HEK293T (cell line): ENCODE measurements at places on chromosomes 11 and 22.

- no peak for DNase-seq
Observed at GRCh38 chr11:8252388-8252787, 11.3 kb downstream of the LMO1 start.

DNA sequence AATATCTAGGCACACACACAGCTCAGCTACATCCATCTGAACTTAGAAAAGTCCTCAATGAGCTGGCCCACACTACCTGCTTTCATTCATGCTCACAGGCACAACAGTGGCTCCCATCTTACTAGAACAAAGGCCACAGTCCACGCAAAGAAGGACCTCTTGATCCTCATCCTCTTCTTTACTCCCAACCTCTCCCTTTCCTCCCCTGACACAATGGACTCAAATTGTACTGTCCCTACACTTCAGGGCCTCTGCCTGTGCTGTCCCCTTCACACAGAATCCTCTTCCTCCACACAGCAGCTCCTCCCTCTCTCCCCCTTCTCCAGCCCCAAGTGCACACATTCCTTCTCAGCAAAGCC, 12.7 kb downstream of the SMCO4 start:
- DNase-seq, result no peak

GRCh38 chr11:107430525-107430924, 27.1 kb downstream of the CWF19L2 start:
- no peak for DNase-seq

DNA sequence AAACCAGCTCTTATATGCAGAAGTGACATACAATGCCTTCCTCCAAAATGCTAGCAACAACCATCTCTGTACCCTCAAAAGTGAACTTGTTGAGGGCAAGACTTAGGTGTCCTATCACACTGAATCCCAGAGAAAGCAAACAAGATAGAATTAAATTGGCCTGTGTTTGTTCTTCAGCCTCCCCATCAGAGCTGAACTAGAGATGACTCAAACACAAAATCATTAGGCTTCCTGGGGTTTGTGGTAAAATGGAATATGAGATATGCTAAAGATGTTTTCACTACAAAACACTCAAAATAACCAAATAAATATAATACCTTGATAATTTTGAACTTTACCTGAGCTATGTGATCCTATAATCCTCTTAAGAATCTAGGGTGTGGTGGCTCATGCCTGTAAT, 31.6 kb downstream of the ZNF214 start:
- DNase-seq, result no peak

DNA sequence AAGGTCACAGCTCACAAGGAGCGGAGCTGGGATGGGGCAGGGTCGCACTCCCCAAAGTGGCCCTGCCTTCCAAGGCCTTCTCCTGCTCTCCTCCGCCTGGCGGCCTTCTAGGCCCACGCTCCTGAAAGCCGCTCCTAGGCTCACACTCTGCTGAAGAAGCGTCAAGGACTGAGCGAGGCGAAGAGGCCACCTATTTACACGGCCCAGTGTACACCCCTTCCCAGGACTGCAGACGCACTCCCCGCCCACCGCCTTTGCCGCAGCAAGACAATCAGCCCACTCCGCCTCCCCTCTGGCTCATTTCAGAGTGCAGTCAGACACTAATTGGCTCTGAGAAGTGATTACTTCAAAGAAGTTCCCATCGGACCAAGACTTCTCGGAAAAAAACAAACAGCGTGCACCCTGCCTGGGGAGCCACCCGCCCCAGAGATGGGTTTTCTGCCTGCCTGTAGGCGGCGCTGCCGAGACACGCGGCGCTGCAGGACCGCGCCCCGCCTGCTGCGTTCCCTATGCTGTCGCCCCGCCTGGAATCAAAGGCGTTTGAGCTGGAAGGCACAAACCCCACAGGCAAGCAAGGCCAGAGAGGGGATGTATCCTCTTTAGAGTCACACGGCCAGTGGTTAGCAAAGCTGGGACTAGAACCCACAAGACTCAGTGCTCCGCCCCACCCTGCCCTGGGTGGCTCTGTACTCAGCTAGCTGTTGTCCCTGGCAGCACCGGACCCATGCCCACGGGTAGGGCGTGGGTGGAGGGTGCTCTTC, 414.8 kb downstream of the BUD13 start:
- no peak for DNase-seq

- no peak for DNase-seq
Observed at GRCh38 chr11:12587333-12587991, 86.8 kb upstream of the TEAD1 start.

DNA sequence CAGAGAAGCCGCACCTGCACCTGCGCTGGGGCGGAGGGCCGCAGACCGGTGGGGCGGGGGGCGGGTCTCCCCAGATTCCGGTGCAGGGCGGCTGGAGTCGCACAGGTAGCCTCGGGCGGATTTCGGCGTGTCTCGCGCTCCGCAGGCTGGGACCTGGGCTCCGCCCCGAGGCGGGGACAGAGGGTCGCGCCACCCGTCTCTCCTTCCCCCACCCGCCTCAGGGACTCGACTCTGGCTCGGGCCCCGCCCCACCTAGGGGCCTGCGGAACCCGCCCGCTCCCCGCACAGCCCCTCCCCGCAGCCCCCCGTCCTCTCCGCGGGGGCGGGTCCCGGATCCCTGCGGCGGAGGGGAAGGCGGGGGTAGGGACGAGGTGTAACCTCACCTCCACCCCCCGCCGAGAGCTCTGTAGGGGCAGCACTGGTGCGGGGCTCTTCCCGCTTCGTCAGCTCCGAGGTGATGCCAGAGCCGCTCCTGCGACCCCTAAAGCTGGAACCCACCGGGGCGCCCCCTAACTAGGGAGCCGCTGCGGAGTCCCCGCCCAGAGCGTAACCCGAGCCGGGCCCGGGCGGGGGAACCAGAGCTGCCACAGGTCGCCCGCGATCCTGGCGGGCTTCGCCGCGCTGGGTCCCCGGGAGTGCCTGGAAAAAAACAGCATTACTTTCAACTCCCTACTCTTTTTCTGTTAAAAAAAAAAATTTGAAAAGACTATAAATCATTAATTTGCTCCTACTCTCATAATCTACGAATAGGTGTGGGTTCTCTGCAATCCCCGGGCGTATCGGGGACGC, at the start of gene SLC29A2:
TSS of gene SLC29A2 (minus strand) at position 134 of the 789 bp plus-strand sequence. CDS start 169 bp downstream, outside the sequence.
- DNase-seq, result peak; percentile 85

GRCh38 chr11:1167751-1168231, 10.0 kb downstream of the MUC5AC start:
- DNase-seq, result no peak

- no peak for DNase-seq
Observed at GRCh38 chr11:130476200-130476921, 27.9 kb downstream of the ADAMTS15 start.

- DNase-seq, result no peak
Observed at GRCh38 chr11:76216536-76217325, 10.4 kb upstream of the WNT11 start.

- DNase-seq, result no peak
Observed at GRCh38 chr11:116980136-116980793, 118.0 kb downstream of the SIK3 start.

DNA sequence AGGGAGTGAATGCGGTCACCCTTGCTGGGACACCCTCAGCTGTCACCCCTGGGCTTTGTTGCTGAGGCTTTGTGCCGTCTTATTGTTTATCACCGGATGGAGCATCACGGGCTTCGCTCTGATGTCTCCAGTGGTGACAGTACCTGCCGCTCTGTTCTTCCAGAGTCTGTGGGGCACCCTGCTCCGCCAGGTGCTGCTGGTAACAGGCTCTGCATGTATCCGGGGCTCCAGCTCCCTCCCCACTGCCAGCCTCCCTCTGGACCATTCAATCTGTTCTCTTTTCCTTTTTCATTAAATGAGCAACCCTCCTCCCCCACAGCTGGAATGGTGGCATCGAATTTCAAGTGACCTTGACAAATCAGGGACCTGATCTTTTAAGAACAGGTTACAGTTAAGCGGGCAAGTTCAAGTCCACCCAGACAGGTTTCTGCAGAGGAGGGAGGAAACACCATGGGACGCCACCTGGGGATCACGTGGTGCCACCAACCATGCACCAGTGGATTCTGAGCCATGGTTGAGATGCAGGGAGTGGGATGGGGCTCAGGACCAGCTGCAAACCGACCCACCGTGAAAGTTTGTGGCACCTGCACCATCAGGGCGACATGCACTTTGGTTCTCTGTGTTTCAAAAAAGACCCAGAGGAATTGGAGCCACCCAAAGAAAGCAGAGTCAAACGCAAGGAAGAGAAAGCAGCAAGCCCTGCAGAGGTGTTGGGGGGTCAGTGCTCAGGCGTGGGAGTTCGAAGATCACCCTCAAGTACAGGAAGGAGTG, 89.3 kb downstream of the BCR start:
- DNase-seq, result no peak

- no peak for DNase-seq
Observed at GRCh38 chr22:36730176-36730858, 26.8 kb upstream of the CACNG2 start.

- no peak for DNase-seq
Observed at GRCh38 chr11:130806746-130807145, 109.5 kb downstream of the SNX19 start.

DNA sequence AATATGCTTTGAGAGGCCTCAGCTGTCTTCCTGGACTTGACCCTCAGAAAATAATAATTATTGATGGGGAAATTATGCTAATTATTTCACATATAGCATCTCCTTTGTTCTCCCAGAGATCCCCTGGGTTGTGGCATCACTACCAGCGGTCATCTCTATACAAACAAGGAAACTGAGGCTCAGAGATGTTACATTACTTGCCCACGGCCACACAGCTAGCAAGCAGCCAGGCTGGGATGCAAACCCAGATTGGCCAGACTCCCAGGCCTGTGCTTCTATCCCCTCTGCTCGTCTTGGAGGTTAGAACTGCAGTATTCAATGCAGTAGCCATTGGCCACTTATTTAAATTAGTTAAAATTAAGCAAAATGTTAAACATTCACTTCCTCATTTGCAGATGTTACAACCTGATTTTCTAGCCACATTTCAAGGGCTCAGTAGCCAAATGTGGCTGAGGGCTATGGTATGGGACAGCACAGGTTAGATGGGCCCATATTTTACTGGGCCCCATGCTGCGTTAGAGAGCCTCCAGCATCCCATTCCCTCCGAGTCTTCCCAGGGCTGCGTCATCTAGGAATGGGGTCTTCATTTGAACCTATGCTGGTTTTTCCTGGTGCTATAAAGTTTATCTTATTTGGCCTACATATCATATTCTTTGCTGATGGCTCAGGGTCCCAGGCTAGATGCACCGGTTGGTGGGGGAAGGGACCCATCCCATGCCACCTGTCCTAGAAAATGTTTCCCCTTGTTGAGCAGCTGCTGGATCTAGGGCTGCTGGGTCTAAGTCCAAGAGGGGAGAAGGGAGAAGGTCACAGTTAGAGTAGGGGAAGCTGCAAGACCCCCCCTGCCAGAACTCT, 2.2 kb downstream of the SLC35C1 start:
- DNase-seq, result no peak

GRCh38 chr11:68267881-68268240, 3.9 kb downstream of the C11orf24 start:
- DNase-seq, result no peak

- DNase-seq, result no peak
Observed at GRCh38 chr11:95123556-95123955, 33.9 kb downstream of the ENDOD1 start.

- DNase-seq, result no peak
Observed at GRCh38 chr11:14443638-14444037, 56.0 kb downstream of the COPB1 start.

- no peak for DNase-seq
Observed at GRCh38 chr11:84249344-84250135, 963.4 kb upstream of the CCDC90B start.

GRCh38 chr11:74325649-74326645, 14.5 kb upstream of the P4HA3 start:
- DNase-seq, result no peak

DNA sequence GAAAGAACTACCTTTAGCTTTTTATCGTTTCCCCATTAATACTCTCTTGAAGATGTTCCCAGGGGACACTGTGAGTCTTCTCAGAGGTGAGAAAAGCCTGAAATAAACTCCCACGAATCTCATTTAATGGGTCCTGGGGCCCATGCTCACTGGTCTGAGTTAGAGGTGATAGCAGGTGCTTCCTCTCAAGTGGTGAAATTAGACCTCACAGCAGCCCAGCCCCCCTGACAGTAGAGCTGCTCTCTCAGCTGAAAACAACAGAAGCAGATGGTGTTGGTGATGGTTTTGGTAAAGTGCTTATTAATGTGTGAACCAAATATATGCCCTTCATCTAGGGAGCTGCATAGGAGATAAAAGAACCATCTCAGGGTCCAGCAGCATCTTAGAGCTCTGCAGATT, 76.8 kb upstream of the VPREB1 start:
- no peak for DNase-seq

DNA sequence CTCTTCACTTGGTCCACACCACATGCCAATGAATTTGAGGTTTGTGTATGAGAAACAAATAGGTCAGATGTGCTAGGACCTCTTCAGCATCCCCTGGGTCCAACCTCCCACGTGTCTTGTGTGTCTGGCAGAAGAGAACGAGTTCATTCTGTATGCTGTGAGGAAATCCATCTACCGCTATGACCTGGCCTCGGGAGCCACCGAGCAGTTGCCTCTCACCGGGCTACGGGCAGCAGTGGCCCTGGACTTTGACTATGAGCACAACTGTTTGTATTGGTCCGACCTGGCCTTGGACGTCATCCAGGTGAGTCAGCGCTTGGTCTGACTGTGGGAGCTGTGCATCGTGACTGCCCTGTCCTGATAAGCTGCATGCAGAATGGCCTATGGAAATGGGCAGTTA, 101.0 kb upstream of the SORL1-AS1 start:
- no peak for DNase-seq

DNA sequence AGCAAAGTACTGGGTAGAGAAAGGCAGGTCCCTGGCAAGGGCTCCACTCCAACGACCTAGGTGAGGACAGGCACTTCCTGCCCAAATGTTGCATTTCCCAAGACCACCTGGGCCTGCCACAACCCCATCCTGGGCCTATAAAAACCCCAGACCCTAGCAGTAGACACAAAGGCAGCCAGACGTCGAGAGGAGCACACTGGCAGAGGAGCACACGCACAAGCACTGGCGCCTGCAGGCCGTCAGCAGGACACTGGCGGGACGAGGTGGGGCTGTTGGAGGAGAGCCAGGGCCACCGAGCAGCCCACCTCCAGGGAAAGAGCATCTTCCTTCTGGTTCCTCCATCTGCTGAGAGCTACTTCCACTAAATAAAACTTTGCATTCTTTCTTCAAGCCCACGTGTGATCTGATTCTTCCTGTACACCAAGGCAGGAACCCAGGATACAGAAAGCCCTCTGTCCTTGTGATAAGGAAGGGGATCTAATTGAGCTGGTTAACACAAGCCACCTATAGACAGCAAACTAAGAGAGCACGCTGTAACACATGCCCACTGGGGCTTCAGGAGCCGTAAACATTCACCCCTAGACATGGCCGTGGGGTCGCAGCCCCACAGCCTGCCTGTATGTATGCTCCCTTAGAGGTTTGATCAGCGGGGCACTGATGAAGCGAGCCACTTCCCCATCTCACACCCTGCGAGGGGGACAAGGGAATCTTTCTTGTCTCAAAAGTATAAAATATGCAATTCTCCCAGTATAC, 89.7 kb upstream of the MTMR2 start:
- no peak for DNase-seq

- no peak for DNase-seq
Observed at GRCh38 chr22:42633013-42633412, 7.4 kb downstream of the ATP5MGL start.

GRCh38 chr11:19952116-19952605, 208.1 kb downstream of the DBX1 start:
- DNase-seq, result no peak
